HuH-7 (cell line): ENCODE measurements at places on chromosomes 5 and 9.
A peak's percentile ranks its signal among the peaks of the same experiment; 100 is the strongest.

DNA sequence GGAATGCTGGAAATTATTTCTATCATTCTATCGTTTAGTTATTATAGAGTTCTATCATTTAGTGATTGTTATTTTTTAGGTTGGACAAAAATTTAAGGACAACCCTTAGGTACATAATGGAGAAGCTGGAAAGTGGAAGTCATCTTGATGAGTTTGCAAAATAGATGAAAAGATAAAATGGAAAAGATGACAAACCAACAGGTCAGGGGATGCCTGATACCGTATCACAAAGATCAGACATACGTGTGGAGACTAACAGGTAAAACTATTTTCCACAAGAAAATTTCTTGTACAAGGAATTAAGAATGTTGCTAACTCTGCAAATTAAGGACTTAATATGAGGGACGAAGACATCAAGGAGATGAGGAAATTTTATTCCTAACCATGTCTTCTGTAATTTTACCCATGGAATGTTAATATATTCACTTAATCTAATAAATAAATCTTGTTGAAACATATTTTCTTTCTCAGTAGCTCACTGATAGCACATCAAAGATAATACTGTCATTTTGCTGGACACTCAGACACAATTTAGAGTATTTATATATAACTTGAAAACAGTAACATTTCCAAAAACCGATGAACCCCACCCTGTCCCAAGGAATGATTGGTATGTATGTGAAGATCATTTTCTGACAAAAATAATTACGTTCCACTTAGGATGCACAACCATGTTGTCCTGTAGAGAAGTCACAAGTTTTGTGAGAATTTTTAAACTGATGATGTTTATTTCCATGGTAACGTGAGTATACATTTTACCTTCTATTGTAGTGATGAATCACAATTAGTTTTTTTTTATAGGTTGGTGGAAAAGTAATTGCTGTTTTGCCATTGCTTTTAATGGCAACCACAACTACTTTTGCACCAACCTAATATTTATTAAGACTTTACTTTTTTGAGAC is 2.6 kb downstream of the LURAP1L start:
- no peak for DNase-seq

GRCh38 chr9:89781838-89782540 is 177.2 kb downstream of the GADD45G start:
- no peak for DNase-seq

DNA sequence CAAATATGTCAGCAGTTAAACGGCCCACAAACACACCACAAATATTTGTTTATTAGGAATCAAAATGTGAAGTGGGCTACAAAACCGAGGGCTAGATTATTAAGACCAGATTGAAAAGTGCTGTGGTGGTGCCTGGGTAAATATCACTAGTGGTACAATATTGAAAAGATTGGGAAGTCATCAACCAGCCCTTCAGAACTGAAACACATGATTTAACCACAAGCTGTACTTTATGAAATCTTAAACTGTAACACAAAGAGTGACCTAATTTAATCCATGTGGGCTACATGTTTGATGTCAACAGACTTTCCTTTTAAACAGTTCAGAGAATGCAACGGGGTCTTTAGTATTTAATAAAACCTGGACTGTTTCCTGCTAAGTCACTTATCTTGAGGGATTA is 182.3 kb downstream of the SPATA31D1 start:
- DNase-seq, result no peak

- DNase-seq, result no peak
Measured at GRCh38 chr5:72144762-72145161, 37.5 kb downstream of the MAP1B start.

DNA sequence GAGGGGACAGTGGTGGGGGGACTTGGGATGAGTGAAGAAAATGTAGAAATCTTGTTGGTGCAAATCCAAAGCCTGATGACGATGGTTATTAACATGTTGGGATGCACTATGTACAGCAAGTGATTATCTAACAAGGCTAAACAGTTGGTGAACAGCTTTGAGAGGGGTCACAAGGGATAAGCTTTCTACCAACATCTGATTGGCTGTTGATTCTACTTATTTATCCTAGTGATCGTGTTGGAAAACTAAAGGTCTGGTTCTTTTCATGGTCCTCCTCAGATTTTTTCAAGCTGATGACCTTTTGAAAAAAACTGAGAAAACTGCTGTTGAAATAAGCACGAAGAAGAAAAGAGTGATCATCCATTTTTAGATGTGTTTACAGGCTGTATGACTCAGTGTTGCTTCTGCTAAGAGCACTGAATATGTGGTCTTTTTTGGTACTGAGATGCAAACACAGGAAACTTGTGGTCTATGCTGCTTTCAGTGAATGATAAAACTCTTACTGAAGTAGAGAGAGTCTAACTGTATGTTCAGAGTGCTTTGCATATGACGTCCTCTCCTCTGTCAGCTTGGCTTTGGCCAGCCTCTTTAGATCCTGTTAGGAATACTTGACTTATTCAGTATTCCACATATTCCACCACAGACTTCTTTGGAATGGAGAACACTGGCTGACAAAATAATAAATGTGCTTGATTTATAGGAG is 174.8 kb downstream of the SLF1 start:
- no peak for DNase-seq

DNA sequence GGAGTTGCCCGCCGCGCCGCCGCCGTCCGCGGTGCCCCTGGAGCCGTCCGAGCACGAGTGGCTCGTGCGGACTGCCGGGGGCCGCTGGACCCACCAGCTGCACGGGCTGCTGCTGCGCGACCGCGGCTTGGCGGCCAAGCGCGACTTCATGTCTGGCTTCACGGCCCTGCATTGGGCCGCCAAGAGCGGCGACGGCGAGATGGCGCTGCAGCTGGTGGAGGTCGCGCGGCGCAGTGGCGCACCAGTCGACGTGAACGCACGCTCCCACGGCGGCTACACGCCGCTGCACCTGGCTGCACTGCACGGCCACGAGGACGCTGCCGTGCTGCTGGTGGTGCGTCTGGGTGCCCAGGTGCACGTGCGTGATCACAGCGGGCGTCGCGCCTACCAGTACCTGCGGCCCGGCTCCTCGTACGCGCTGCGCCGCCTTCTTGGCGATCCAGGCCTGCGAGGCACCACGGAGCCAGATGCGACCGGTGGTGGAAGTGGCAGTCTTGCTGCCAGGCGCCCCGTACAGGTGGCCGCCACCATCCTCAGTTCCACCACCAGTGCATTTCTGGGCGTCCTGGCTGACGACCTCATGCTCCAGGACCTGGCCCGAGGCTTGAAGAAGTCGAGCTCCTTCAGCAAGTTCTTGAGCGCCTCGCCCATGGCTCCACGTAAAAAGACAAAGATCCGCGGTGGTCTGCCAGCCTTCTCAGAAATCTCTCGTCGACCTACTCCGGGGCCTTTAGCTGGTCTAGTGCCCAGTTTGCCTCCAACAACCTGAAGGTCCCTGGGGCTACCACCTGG is 1.6 kb downstream of the SOWAHA start:
- DNase-seq, result no peak

- peak; percentile 75 for DNase-seq
Measured at GRCh38 chr9:137255448-137256114, 454 bp downstream of the NELFB start.
